Myocyte (in vitro differentiated cells): ENCODE measurements at places on chromosomes 12 and 14. TPM values are rescaled to one million over a fixed set of nuclear protein-coding genes. Genes with fewer than 3 reads are reported as not detected.

DNA sequence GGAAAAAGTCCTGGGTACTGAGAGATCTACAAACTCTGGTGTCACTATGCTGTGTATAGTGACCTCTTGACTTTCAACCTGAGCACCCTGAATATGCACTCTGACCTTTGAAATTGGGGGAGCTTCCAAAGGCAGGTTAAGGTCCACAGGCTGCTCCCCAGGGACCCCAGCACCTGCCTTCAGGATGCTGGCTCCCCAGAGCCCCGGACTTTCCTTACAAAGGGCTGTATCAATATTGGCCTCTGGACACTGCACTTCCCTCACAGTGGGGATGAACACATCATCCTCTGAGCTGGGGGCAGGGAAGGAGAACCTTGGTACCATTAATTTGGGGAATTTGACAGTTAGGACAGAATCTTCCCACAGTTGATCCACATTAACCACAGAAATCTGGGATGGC, 14.3 kb downstream of the PLD4 start:
- no peak for DNase-seq

DNA sequence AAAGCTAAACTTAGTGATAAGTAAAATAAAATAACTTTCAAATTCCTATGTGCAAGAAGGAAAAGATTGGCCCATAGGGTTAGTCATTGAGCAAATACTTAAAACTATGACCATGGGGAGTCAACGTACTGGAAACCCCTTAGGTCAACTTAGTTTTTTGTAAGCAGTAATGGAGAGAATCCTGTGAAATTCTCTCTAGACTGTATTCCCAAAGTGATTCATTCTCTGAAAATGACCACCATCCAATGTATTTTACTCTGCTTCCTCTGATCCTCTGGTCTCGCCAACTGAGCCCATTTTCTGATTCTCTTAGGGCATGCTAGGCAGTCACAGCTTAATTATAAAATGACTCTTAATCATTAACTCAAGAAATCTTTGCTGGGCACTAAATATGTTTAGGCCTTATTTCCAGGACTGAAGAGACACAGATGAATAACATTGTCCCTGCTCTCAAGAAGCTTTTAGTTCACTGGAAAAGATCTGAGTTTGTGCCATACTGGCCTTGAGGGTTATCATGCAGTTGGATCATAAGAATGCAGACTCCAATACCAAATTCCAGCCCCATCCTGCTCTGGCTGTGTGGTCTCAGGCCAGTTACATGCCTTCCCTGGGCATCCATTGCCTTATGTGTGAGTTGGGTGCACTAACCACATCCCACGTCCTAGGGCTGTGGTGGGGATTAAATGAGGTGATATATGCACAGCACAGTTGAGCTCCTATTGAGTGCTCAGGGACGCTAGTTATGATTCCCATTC, 732.4 kb downstream of the AACS start:
- DNase-seq, result no peak

DNA sequence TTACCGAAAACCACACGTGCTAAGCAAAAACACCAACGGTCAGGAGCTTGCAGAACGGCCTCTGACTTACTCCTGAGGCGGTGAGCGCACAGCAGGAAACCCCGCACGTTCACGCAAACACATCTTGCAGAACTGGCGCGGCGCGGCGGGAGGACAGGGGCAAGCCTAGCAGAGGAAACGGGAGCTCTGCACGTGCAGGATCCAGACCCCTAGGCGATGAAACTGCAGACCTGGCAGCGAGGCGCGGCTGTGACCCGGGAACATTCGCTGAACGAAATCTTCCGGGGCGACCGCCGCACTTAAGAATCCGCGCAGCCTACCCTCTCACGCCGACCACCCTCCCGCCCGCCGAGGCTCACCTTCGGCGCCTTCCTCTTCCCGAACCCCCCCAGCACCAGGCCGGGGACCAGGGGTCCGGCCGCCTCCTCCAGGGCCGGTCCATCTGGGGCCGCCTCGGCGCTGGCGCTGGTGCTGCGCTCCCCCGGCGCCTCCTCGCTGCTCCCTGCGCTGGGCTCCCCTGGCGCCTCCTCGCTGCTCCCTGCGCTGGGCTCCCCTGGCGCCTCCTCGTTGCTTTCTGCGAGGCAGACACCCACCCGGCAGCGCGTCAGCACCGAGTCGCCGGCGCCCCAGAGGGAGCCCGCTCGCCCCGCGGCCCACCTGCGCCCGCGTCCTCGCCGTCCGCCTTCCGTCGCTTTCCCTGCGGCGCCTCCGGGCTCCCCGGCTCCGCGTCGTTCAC, 615 bp downstream of the DDX51 start:
- DNase-seq, result no peak

GRCh38 chr12:58896278-58896677, 24.0 kb downstream of the LRIG3 start:
- no peak for DNase-seq

- DNase-seq, result no peak
These were observed 2.7 kb downstream of the MED6 start for GRCh38 chr14:70597731-70598130.

DNA sequence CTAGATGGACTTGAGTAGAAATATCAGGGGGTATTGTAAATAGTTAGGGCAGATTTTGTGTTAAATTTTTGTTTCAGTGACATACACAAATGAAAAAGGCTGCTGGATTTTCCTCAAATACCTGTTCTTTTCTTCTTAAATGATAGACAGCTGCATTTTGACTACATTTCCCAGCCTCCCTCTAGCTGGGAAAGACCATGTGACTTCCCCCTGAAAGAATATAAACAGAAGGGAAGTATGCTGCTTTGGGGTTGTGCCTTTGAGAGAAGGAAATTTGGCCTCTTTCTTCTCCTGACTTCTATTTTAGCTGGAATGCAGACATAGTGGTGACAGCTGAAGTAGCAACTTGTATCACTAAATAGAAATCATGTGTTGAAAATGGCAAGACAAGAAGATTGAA, 476.1 kb upstream of the SYT1 start:
- DNase-seq, result peak; percentile 31

The SELPLG gene
- 2.4 and 2.9 TPM in 2 replicates for total RNA-seq

GRCh38 chr12:27060740-27061139, 21.6 kb downstream of the C12orf71 start:
- DNase-seq, result peak; percentile 76

DNA sequence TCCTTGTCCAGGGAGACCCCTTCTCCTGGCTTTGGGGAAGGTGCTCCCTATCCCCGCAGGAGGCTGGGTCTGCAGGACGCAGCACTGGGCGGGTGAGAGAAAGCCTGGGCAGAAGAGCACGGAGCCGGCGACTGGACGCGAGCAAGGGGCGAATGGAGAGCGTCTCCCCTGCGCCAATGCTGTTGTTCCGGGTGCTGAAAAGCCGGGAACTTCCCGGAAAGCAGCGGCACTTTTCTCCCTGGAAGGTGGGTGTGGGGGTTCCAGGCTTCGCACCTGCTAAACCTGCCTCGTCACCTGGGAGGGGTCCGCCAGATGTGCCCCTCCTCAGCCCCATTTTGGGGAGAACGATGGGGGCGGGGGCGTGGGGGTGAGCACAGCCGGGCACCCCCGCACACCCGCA, 417.1 kb upstream of the TMTC1 start:
- no peak for DNase-seq

DNA sequence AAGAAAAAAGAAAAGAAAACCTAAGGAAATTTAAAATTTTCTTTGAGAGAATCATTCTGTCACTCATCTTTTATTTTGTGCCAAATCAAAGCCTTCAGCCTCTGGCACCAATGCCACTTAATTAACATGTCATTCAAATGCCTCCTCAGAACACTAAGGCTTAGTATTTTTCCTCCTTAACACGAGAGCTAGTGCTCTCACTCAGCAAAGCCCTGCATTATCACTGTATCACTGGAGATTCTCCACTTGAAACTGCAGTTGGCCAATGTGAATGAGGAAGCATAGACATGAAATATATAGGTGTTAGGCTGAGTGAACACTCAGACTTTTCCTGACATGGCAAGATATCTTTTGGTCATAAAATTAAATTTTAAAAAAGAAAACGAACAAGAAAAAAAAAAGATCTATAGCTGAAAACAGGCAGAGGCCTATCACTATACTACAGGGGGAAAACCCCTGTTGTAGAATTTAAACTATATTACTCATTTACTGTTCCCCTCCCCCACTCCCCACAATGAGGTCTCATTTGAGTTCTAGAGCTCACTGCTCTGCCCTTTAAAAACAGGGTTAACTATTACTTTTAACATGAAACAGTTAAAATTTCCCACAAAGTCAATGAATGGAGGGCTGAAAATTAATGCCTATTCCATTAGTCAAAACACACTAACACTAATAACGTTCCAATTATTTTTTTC, 5.1 kb downstream of the MBIP start:
- DNase-seq, result no peak

The LRTM2 gene
- total RNA-seq, result 0.11 TPM in 1 of 2 replicates, not detected in the other

The NANOG gene
- 0.03 and 0.16 TPM in 2 replicates for total RNA-seq

The BEGAIN gene
- not detected in 2 replicates for total RNA-seq

The GAS2L3 gene
- 5.3 and 10.4 TPM in 2 replicates for total RNA-seq

DNA sequence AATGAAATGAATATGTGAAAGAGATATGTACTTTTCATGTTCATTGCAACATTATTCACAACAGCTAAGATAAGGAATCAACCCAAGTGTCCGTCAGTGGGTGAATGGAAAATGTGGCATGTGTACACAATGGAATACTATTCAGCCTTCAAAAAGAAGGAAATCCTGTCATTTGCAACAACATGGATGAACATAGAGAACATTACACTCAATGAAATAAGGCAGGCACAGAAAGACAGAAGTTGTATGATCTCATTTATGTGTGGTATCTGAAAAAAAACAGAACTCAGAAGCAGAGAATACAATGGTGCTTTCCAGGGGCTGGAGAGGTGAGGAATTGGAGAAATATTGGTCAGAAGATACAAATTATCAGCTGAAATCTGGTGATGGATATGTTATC, 54.0 kb downstream of the TAOK3 start:
- no peak for DNase-seq

DNA sequence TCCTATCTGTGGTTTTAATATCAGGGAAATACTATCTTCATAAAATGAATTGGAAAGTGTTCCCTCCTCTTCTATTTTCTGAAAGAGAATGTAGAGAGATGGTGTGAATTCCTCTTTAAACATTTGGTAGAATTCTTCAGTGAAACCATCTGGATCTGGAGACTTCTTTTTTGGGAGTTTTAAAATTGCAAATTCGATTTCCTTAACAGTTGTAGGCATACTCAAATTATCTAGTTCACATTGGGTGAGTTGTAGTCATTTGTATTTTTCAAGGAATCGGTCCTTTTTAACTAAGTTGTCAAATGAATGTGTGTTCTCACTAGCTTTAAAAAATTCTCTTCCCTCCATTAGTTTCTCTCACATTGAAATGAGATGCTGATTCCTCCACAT, 75.4 kb upstream of the CHST11 start:
- no peak for DNase-seq

DNA sequence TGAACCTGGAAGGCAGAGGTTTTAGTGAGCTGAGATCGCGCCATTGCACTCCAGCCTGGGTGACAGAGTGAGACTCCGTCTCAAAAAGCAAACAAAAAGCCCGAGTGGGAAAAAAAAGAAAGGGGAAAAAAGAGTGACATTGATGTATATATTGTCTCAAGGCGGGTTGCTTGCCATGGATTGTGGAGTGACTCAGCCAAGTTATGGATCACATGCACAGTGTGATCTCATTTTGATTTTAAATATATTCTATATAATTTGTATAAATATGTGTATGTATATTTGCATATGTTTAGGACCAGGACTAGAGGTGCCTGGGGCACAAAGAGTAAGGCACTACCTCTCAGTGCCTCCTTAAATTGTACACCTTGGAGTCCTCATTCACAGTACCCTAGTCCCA, 116.2 kb upstream of the RASSF8 start:
- DNase-seq, result no peak

GRCh38 chr12:7927470-7927869, 8.5 kb downstream of the SLC2A3 start:
- no peak for DNase-seq

- peak; percentile 64 for DNase-seq
These were observed 52.0 kb upstream of the CCDC63 start for GRCh38 chr12:110794623-110795280.

DNA sequence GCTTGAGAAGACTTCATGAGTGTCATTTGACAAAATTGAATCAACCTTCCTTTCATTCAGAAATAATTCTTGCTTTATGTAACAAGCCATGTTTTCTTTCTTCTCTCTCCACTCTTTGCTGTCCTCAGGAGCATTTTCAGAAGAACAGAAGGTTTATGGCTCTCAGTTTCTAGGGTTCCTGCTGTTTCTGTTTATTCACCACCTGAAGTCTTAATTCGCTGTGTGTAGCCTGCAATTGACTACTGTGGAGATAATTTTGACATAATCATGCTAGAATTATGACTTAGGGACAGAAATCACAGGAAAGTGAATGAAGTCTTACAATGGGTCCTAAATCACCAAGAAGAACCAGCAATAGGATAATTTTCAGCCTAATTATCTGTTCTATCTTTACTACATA, 7.2 kb upstream of the PLEKHG7 start:
- DNase-seq, result no peak

DNA sequence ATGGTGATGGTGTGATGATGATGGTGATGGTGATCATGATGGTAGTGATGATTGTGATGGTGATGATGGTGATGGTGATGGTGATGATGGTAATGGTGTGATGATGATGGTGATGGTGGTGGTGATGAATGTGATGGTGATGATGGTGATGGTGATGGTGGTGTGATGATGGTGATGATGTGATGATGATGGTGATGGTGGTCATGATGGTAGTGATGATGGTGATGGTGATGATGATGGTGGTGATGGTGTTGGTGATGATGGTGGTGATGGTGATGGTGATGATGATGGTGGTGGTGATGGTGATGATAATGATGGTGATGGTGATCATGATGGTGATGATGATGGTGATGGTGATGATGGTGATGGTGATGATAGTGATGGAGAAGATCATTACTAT, 120.3 kb downstream of the ZNF664 start:
- DNase-seq, result no peak

- no peak for DNase-seq
These were observed 84.3 kb downstream of the FZD10 start for GRCh38 chr12:130246560-130246959.

The NAA30 gene
- 29.7 and 54.4 TPM in 2 replicates for total RNA-seq

The CLEC7A gene
- not detected in 2 replicates for total RNA-seq

- DNase-seq, result peak; percentile 52
These were observed 77.5 kb downstream of the LRRC9 start for GRCh38 chr14:59997449-59997848.

The RERG gene
- 2.5 and 2.8 TPM in 2 replicates for total RNA-seq

DNA sequence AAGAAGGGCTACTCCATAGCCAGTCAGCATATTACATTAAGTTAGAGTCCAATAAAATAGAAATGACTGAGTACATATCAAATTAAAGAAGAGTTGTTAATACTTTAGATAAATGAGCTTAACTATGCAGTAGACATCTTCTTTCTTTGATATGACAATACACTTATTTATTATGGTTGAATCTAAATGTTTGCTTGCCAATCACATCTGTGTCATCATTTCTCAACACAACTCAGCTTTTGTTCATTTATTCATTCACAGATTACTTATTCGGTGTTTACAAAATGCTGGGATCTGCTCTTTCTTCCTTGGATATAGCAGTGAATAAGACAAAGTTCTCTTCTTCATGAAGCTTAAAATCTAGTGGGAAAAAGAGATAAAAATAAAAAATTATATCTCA, 614.6 kb upstream of the ATP2B1 start:
- no peak for DNase-seq

- no peak for DNase-seq
These were observed 58.3 kb upstream of the NR2C1 start for GRCh38 chr12:95131589-95132340.

The DPPA3 gene
- not detected in 2 replicates for total RNA-seq

The GRIP1 gene
- 0.80 TPM in 1 of 2 replicates, not detected in the other for total RNA-seq
